ENCODE measurements at places on chromosomes 3 and 15. TPM values are rescaled to one million over a fixed set of nuclear protein-coding genes. Genes with fewer than 3 reads are reported as not detected.

GOLGA6L25 gene
- total RNA-seq: not detected

DNA sequence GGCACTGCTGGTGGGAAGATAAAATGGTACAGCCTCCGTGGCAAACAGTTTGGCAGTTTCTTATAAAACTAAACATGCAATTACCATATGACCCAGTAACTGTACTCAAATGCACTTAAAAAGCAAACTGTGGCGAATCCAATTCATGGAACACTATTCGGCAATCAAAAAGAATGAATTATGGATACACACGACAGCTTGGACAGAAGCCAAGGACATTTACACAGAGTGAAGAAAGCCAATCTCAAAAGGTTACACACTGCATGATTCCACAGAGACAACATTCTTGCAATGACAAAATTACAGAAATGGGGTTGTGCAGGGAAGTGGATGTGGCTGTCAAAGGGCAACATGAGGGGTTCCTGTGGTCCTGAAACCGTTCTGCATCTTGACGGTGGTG, 122.1 kb upstream of the IQSEC1 start:
- no peak for DNase-seq
- no peaks in the 10 kb centered on the region for H3K36me3 ChIP-seq
- H3K4me1 ChIP-seq: peaks cover 11% of the 10 kb centered on the region
- H3K4me3 ChIP-seq: no peak overlapping the region
- no peak overlapping the region for H3K27ac ChIP-seq

GRCh38 chr3:10888518-10889090, 72.6 kb downstream of the SLC6A11 start:
- DNase-seq: no peak
- no peaks in the 10 kb centered on the region for H3K36me3 ChIP-seq
- H3K4me3 ChIP-seq: no peak overlapping the region
- no peak overlapping the region for H3K27ac ChIP-seq
- peaks cover 24% of the 10 kb centered on the region for H3K27me3 ChIP-seq
- no peaks in the 10 kb centered on the region for H3K4me1 ChIP-seq

DNA sequence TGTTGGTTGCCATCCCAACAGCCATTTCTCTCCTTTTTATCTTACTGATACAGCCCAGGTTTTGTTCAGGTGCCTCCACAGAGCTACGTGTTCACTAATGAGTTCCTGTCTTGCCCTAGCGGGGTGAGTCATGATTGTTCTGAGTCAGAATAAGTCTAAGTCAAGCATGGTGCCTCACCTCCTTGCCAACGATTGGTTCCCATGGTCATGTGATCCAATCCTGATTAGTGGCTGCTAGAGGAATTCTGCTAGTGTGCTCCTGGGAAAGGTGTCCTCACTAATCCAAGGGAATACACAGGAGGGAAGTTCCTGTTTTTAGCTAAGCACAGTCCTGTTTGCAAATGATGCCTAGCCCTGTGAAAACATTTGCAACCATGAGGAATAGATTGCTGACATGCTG, 99.8 kb downstream of the NSUN3 start:
- H3K27me3 ChIP-seq: peaks cover 3% of the 10 kb centered on the region
- no peaks in the 10 kb centered on the region for H3K4me1 ChIP-seq
- H3K27ac ChIP-seq: no peak overlapping the region
- no peak overlapping the region for H3K4me3 ChIP-seq

- no peak overlapping the region for H3K4me3 ChIP-seq
- no peaks in the 10 kb centered on the region for H3K36me3 ChIP-seq
- DNase-seq: no peak
- H3K27ac ChIP-seq: no peak overlapping the region
These were observed 211.4 kb downstream of the RPLP1 start for GRCh38 chr15:69663982-69664381.

- H3K4me3 ChIP-seq: no peak overlapping the region
- H3K27ac ChIP-seq: no peak overlapping the region
- H3K4me1 ChIP-seq: no peaks in the 10 kb centered on the region
- no peak for DNase-seq
These were observed 109.5 kb upstream of the PLXNA1 start for GRCh38 chr3:126873416-126873815.
